ENCODE measurements at places on chromosomes 6 and 20.

DNA sequence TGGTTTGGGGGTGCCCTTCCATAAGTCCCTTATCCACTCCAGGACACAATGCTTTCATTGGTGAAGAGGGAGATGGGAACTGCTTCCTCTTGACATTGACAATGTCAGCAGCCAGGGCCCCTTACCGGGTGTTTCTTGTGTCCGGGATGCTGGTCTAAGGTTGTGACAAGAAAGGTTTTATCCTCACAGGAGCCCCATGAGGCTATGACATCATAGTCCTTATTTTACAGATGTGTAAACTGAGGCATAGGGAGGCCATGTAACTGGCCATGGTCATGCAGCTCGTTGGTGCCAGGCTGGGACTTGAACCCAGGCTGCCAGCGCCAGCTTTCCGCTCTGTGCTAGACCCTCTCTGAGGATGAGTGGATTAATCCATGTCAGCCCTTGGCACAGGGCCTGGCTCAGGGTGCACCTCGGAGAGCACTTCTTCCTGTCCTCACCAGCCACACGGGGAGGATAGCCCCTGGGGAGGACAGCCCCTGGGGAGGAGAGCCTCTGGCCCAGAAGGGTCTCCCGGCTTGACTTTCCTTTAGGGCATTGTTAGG, 157.3 kb downstream of the SYCP2 start:
- DNase-seq, result no peak

DNA sequence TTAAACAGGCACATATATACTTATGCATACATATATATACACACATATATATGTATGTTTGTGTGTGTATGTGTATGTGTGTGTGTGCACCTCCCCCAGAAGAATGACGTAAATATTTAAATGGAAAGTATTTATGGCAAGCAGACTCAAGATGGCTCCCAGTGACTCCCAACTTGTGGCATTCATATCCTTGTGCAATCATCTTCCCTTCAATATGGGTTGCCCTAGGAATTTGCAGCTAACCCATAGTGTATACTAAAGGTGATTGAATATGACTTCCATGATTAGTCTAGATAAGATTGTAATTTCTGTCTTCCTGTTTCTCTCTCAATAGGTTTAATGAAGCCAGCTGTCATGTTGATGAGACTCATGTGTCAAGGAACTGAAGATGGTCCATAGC, 127.6 kb downstream of the TRDN start:
- DNase-seq, result no peak

GRCh38 chr6:73523434-73524123, 2.7 kb upstream of the EEF1A1 start:
- peak; percentile 34 for DNase-seq

- DNase-seq, result no peak
Measured at GRCh38 chr6:157219201-157220200, 103.8 kb downstream of the TMEM242 start.

DNA sequence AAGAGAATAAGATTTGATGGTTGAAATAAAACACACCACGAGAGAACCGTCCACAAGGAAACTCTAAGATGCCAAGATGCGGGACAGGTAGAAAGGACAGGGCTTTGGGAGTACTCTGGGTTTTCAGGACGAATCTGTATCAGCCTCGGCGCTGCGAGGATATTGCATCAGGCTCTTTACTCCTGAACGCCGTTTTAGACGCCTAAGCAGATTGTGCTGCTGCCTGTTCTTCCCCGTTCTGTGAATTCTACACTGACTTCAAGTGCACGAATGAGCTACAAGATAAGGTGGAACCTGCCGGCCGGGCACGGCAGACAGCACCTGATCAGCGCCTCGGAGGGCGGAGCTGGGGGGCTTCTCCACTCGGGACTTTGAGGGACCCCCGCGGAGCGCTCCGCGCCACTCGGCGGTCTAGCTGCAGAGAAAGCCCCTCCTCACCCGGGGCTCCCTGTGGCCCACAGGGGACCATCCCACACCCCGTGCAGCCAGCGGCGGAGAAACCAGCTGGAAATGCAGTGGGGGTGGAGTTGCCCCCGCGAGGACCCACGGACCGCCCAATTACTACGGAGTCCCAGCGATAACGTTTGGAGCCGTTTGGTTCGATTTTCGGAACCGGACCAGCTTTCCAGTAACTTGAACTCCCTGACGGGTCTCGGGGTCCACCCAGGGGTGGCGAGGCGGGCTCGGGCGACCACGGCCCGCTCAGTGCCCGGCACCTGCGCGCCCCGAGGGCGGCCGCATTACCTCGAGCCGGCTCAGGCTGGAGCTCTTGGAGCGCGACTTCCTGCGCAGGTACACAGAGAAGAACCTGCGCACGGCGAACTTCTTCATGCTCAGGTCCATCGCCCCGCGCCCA, 646 bp downstream of the RPS6KA2 start:
- DNase-seq, result no peak

DNA sequence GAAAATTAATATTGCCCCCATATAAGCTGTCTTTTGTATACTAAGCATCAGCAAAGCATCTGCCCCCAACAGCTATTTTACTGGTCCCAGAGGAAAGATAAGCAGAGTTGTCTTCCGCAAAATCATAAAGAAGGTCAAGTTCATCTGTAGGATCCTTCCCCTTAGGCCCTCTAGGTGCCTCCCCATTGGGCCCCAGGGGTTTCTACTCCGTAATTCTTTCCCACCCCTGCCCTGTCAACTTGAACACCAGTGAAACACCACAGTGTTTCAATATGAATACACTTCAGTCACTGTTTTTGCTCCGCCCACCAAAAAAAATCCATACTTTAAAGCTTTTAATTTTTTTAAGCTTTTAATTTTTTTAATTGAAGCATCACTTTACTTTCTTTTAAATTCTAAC, 159.2 kb downstream of the ATXN1 start:
- no peak for DNase-seq

- DNase-seq, result no peak
Measured at GRCh38 chr20:52624281-52624680, 347.9 kb upstream of the TSHZ2 start.

DNA sequence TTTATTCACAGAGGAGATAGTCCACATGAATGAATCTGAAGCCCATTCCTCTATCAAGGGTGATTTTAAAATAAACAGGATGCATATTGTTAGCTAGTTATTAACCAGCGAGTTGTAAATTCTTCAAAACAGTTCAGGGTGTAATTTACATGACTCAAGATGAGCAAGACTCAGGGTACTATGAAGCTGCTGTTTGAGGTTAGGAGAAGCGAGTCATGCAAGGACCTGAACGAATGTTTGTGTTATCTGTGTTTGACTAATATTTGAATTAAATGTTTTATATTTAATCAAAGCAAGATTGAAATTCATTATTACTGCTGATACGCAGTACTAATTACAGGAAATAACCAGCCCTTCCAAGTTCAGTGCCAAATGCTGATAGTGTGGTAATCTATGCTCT, 191.1 kb downstream of the SAMD5 start:
- no peak for DNase-seq

DNA sequence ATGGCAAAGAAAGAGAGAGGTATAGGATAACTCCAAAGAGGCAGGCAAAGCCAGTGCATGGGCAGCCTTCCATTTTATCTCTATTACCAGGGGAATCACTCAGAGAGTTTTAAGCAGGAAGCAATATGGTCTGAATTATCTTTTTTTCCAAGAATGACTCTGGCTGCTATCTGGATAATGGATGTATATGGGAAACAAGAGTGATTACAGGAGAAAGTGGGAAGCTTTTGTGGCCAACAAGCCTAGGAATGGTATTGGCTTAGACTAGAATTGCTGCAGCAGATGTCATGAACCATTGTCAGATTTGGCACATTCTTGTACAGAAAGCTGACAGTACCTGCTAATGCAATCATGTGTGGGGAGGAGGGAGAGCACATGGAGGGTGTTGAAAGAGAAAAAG, 73.0 kb upstream of the BTBD3 start:
- no peak for DNase-seq

DNA sequence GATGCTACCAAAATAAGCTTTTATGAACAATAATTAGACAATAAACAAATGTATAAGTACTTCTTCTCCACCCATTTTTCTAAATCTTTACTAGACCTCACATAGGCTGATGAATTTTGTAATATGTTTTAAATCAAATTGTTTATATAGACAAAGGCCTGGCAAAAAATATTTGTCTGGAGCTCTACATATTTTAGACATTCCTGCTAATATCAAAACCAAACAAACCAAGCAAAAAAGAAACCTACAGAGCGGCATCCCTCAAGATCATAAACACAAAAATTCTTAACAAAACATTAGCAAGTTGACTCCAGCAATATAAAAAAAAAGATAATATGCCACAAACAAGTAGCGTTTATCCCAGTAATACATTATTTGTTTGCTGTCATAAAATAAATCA, 87.2 kb downstream of the ADAT2 start:
- no peak for DNase-seq

- no peak for DNase-seq
Measured at GRCh38 chr20:6583134-6583738, 184.2 kb upstream of the BMP2 start.

DNA sequence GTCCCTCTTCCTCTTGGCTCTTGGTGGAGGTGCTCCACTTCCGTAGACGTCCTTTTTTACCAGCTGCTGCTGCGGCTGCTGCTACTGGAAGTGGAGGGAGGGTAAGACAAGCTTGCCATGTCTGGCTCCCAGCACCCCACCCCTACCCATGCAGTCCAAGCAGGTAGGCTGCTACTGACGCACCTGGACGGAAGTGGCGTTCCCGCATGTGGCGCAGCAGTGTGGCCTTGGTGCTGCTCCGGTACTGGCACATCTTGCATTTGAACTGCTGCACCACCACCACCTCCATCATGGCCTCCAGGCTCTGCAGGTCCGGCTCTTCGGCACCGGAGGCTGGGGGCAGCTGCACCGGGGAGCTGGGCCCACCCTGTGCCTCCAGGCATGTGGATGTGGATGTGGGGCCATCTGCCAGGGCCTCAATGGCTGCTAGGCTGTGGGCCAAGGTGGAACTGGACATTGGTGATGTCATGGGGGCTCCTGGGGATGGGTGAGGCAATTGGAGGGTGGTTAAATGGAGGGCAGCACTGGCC, 4.4 kb downstream of the ZNF335 start:
- no peak for DNase-seq

DNA sequence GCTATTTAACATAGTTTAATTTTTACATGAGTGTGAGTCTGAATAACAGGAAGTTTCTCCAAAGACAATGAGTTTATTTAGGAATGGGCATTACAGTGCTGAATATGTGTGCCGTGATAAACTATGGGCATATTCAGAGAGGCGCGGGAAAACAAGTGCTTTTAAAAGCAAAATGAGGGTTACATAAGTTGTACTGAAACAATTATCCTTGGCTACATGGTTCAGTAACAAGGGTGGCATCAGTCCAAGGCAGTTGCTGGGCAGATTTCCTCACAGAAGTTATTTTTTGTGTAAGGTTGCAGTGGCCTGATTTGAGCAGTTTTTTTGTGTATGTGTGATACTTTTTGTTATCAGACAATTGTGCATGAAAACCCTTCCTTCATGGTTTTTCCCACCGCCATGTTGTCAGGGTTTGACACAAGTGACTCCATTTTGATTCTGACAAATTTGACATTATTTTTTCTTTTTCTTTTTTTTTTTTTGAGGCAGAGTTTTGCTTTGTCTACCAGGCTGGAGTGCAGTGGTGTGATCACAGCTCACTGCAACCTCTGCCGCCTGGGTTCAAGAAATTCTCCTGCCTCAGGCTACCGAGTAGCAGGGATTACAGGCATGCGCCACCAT, 22.3 kb upstream of the PXDC1 start:
- no peak for DNase-seq

DNA sequence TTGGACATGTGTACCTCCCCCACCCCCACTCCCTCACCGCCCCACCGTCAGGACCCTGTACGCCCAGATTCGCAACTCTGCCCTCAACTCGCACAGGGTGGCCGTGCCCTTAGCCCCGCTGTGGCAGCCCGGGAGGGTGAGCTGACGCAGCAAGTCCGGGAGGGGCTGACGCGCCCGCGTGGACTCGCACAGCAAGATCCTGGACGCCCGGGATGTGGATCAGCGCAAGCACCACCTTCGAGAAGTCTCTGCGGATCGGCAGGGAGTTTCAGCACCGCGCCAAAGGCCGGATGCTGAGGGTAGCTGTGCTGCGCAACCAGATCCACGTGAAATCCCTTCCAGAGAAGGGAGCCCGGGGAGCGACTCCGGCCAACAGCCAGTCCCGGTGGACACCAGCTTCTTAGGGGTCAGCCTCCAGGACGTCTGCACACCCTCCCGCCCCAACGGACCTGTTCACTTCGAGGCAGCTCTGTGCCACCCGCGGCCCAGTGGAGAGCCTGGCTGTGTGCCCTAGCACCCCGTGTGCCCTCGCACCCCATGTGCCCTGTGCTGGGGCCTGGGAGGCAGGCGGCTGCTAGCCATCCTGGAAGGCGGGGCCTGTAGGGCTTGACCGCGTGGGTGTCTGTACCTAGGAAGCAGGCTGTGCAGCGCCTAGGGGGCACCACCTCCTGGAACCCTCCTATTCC, 6.7 kb upstream of the GJA10 start:
- no peak for DNase-seq

DNA sequence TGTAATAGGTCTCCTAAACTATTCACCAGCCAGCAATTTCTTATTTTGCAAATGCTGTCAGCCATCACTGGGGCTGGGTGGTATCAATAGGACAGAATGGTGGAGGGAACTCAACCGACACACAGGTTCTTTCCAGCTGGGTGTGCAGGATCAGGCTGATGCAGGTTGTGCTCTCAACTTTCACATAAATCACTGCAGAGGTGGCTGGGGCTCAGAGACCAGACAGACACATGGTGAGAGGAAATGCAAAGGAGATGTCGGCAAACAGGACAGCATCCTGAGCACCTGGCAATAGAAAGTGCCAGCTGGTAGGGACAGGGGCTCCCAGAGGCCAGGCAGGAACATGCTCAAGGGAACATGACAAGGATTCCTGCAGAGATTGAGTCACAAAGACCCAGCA, 254.9 kb downstream of the SOD2 start:
- DNase-seq, result no peak

- no peak for DNase-seq
Measured at GRCh38 chr6:35725081-35725708, 11.6 kb upstream of the ARMC12 start.

DNA sequence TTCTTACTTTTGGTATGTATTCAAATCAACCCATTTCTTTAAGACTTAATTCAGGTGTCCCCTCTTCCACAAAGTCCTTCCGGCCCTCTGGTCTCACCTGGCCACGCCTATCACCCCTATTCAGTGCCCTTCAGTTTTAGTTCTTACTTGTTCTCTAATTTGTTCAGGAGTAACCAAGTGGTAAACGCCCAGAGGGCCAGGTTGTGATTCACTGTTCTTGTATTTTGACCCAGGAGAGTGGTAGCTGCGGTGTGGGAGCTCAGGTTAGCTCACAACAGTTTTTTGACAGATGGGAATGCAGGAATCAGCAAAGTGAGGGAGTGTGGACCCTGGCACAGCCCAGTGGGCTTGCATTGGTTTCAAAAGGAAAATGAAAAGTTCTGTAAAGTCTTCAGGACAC, 81.7 kb upstream of the RIPOR2 start:
- DNase-seq, result no peak

GRCh38 chr6:34457382-34457741, 8.5 kb upstream of the PACSIN1 start:
- no peak for DNase-seq

DNA sequence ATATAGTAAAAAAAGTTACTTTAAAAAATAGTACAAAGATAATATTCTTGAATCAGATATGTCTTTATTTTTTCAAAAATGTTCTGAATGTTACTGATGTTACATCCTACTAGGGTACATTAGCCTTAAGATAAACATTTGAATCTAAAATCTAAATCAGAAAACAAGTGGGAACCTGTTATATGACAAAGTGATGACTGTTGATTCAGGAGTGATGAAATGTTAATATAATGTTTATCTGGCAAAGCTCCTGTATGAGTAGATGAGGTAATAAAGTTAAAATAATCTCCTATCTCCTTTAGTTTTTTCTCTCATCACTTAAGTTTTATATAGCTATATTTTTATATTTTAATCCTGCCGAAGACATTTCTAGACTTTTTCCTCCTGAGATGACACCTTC, 4.2 kb downstream of the DOP1A start:
- no peak for DNase-seq

All from activated CD8-positive, alpha-beta memory T cell treated with anti-CD3 and anti-CD28 coated beads for 1 hour (primary cell).